ENCODE measurements at places on chromosomes 5 and 9.
A peak's percentile ranks its signal among the peaks of the same experiment; 100 is the strongest.

- DNase-seq = no peak
Observed at GRCh38 chr9:715300-715699, 126.2 kb upstream of the DMRT1 start.

- DNase-seq = peak; percentile 74
Observed at GRCh38 chr5:132459031-132459982, 31.3 kb downstream of the IRF1 start.

- no peak for DNase-seq
Observed at GRCh38 chr9:97651646-97652045, 18.0 kb downstream of the NCBP1 start.

DNA sequence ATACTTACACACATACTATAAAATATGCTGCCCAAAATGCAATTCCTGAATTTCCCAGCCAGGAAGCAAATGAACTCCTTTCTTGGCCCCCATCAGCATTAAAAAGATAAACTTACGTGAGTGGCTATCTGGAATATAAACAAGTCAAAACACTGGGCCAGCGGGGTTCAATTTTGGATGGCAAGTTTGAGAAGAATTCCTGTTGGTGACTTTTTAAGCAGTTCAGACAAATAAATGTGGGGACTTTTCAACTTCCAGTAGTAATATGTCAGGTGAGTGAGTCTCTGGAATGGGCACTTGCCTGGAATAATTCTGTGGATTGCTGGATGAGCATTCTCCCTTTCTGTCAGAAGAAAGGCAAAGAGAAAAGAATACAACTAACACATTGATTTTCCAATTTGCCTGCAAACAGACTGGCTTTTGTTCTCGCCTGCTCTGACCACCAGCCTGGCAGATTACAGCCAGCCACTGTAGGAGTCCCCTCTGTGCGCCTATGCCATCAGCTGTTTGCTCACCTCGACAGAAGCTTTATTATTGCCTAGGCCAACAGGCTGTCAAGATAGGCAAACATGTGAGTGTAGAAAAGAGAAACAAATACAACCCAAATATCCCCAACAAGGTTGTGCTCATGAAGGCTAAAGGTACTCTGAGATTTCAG lies 78.6 kb downstream of the MRPS27 start:
- DNase-seq = no peak

- DNase-seq = no peak
Observed at GRCh38 chr9:35993976-35994720, 36.2 kb upstream of the OR2S2 start.

- DNase-seq = peak; percentile 77
Observed at GRCh38 chr5:172123269-172123692, 64.7 kb downstream of the STK10 start.

GRCh38 chr5:60505373-60506171 lies 194.4 kb downstream of the DEPDC1B start:
- DNase-seq = no peak

DNA sequence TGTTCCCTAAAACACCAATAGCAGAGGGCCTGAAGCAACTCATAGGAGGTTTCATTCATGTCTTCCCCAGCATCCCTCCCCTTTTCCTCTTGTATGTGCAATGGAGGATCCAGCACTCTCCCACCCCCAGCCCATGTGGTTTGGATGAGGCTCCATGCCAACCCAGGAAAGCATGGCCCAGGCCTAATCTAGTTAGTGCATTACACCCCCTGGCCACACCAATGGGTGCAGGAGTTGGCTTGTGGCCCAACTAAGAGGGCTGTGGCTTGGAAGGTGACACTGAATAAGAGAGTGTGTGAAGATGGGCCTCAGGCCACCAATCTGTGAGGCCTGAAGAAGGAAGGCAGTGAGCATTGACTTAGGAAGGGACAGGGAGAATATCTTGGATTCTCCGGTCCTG lies 70.8 kb upstream of the SMIM23 start:
- no peak for DNase-seq

DNA sequence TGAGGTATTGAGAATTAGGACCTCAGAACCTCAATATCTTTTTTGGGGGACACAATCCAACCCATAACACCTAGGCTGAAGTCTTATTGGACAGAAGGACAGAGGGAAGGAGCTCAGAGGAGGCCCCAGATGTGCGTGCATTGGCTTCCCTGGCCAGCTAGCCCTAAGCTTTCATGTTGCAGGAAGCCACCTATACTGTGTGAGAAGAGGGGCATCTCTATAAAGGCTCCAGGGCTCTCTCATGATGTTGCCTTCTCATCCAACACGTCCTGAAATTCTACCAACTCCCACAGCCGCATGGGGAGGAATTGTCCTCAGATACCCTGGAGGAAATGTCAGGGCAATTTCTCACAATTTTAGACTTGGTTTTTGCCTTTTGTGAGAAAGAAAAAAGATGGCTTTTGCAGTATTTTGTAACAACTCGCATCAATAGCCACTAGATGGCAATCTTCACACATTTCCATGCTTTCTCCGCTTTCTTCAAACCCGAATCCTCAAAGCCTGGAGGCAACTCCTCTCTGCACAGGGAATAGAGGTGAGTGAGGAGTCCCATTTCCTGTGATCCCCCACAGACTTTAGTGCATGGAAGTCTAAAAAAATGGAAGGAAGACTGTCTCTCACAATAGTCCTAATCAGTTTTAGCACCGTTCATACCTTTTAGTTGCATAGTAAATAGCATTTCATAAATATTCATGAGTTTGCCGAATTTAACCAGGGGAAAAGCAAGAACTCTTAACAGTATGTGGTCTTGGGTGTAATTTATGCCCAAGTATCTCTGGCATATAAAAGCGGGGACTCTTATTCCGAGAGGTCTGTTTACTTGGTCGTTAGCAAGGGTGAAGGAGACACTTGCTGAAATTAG lies 7.4 kb upstream of the PPP3R2 start:
- peak; percentile 23 for DNase-seq

DNA sequence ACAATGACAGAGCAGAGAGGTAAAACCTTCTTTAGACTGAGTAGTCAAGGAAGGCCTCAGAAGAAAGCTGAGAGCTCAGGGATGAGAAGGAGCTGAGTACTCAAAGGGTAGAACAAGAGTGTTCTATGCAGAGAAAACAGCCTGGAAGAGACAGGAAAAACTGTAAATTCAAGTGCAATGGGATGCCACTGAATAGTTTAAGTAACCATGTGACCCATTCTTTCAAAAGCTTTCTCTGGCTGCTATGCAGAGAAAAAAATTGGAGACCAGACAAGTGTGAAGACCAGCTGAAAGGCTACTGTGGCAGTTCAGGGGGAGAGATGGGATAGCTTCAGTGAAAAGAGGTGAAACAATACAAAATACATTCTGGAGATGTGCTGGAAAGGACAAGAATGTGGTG lies 61.3 kb upstream of the RNF38 start:
- DNase-seq = no peak

DNA sequence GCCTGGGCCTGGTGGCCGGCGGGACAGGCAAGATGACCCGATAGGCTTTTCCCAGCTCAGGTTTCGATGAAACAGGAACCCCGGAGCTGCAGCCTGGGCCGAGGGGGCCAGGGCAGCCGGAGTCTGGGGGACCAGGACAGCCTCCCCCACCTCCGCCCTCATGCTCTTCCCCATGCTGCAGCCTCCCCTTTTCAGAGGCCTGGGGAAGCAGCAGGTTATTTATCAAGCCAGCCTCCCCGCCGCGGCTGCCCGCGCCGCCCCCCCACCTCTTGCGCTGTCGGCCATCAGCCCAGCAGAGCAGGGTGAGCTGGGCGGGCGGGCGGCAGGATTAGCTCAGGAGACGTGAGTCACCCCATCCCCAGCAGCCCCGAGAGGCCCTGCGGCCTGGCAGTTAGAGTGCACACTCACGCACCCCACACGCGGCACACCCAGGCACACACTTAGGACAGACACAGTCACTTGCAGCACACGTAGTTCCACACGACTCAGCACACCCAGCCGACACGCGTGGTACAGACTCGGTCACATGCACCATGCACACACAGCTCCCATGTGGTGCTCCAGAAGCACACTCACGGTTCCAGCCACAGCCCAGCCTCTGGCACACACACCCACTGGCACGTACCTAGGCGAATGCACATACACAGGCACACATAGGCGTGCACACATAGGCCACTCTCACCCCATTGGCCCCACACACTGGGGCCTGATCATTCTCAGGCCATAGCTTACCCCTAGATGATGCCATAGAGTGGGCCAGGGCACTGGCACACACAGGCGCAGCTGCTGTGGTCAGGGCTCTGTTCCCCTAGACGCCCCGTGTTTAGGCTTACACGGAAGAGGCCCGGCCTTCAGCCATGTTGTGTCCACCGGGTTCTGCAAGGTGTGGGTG lies 13.0 kb downstream of the CXXC5 start:
- DNase-seq = peak; percentile 72

- no peak for DNase-seq
Observed at GRCh38 chr9:117521293-117521692, 106.4 kb upstream of the ASTN2 start.

DNA sequence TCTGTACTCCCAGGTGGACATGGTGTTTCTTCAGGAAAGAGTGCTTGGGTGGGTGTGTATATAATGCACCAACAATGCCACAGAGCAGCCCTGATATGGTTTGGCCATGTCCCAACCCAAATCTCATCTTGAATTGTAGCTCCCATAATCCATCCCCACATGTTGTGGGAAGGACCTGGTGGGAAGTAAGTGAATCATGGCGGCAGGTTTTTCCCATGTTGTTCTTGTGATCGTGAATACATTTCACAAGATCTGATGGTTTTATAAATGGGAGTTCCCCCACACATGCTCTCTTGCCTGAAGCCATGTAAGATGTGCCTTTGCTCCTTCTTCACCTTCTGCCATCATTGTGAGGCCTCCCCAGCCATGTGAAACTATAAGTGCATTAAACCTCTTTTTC lies 158.5 kb downstream of the NR3C1 start:
- no peak for DNase-seq

DNA sequence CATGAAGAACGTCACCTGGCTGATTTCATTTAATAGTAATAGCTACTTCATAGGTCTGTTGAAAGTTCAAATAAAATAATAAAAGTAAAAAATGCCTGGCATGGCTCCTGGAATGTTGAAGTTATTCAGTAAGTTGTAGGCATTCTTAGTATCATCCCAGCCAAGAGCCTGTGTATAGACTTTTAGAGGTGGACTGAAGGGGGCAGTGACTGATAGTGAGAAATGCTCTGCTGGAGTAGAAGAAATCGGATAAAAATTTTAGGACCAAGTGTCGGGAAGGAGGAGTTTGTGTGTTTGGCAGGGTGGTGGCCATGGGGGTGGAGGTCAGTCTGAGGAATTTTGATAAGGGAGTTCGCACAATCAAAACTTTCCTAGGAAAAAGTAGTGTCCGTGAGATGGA lies 3.6 kb downstream of the ZFP2 start:
- DNase-seq = no peak

DNA sequence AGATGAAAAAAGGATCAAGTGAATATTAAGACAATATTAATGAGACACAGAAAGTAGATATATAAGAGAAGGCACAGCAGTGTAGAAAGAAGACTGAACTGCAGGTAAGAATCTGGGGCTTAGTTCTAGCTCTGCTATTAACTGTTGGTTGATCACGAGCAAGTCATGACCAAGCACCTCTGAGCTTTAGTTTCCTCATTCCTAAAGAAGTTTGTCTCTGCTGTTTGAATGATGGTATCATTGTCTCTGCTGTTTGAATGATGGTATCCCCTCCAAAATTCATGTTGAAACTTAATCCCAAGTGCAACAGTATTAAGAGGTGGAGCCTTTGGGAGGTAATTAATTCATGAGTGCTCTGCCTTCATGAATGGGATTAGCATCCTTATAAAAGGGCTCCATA lies 2.5 kb upstream of the NME5 start:
- no peak for DNase-seq

GRCh38 chr5:137245438-137245837 lies 253.7 kb downstream of the SPOCK1 start:
- DNase-seq = no peak

DNA sequence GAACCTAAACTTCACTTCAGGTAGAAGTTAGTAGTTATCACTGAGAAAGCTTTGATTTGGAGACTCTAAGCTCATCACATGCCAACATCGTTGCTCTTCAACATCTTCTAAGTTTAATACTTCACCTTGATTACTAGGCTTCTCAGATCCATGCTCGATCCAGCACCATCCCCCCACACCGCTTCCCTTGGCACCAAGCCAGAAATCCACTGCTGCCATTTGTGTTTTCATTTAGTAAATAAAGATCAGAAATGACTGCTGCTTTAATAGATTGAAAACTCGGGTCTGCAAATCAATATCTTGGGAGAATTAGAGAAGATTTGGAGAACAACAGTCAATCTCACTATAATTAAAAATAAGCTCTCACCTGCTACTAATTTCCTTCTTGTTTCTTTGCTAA lies 214.7 kb upstream of the NR4A3 start:
- DNase-seq = no peak

GRCh38 chr9:27404661-27405060 lies 107.7 kb upstream of the EQTN start:
- no peak for DNase-seq

DNA sequence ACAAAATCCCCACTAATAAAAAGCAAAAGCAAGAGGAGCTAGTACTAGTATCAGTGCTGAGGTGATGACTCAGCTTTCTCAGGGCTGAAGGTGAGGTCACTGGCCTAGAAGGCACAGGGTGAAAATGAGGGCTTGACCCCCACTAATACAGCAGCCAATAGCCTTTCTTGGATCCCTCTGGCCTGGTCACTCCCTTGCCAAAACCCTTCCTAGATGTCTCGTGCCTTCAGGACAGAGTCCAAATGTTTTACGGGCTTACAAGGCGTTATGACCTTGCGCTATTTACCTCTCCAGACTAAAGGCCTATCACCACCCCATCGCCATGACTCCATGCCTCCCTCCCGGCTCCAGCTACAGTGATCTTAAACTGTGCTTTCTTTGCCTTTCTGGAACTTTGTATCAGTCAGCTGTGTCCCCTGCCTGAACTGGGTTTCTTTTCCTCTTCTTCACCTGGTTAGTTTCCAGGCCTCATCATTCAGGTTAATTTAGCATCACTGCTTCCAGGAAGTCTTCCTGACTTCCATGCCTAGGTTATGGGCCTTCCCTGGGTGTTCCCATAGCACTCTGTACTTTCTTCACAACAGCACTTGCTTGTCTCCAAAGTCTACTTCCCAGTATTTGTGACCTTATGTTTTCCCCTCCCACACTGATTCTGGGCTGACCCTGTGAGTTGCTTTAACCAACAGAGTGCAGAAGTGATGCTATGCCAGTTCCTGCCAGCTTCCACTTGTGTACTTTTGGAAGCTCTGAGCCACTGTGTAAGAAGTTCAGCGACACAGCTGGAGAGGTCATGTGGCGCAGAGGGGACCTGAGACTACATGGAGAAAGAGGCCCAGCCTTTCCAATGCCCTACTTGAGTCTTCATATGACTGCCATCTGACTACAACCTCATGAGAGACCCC lies 4.2 kb upstream of the DELE1 start:
- no peak for DNase-seq

Measured in smooth muscle cell of the brain vasculature (primary cell).